Fibroblast of lung (primary cell): ENCODE measurements at places on chromosomes 5 and 9. TPM values are rescaled to one million over a fixed set of nuclear protein-coding genes. Genes with fewer than 3 reads are reported as not detected.

GRCh38 chr5:38078161-38078560, 180.2 kb upstream of the EGFLAM start:
- peak; percentile 51 for DNase-seq

GRCh38 chr5:160369990-160370712, at the start of gene C1QTNF2:
Gene C1QTNF2 (minus strand): TSS chr5:160370626. CDS start chr5:160355011, 15,615 bp downstream.
- DNase-seq, result peak; percentile 78

GRCh38 chr5:113017881-113018635, 41.5 kb downstream of the DCP2 start:
- peak; percentile 92 for DNase-seq

DNA sequence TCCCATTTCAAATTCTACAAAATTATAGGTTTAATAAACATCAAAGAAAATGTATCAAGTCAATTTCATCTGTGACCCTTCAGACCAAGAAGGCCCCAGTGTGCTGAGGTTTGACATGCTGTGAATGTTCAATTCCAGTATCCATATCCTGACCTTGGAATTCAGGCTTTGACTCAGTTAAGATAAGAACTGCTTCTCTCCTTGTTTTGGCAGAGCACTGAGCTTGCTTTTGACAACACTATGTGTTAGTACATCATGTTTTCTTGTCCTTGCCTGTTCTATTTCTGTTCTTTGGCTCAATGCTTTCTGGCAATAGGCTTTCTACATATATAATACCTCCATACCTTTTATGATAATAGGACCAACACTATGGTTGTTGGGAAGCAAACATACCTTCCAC, 105.6 kb downstream of the PLCXD3 start:
- peak; percentile 18 for DNase-seq

DNA sequence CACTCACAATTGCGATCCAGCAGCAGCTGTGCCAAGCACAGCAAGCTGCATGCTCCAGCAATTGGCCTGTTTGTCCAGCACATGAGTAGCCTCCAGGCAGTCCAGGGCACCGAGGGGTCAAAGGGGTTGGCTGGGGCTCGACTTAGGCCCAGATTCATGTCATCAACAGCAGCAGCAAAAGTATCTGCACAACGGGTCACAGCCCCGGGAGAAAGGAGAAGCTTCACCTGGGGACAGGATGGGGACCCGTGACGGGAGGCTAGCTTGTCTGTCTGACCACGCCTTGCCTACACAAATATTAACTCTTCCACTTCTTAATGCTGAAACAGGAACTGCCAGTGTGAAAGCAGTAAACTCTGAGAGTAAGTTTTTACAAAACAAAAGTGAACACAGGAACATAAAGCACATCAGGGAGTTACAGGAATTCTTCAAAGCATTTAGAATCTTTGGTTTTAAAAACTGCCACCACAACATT, 191.2 kb downstream of the PIK3R1 start:
- no peak for DNase-seq

DNA sequence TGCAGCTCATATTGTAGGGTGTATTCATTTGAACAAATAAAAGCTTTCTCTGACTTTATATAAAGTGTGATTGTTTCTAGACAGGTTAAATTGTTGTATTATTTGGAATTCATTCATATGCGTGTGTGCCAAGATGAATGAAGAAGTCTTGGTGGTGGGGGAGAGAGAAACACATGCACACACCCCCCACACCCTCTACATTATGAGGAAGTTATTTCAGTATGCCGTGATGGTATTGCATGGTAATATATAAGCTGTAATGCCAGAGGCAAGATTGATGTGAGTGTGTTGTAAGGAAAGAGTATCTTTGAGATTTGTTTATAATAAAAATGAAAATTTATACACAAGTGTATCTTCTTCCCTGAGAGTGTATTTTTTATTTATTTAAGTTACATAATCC, 71.0 kb downstream of the IPO11 start:
- no peak for DNase-seq

- DNase-seq, result no peak
Measured at GRCh38 chr5:116531635-116532034, 43.0 kb downstream of the SEMA6A start.

- DNase-seq, result no peak
Measured at GRCh38 chr9:1708219-1708618, 306.9 kb upstream of the SMARCA2 start.

DNA sequence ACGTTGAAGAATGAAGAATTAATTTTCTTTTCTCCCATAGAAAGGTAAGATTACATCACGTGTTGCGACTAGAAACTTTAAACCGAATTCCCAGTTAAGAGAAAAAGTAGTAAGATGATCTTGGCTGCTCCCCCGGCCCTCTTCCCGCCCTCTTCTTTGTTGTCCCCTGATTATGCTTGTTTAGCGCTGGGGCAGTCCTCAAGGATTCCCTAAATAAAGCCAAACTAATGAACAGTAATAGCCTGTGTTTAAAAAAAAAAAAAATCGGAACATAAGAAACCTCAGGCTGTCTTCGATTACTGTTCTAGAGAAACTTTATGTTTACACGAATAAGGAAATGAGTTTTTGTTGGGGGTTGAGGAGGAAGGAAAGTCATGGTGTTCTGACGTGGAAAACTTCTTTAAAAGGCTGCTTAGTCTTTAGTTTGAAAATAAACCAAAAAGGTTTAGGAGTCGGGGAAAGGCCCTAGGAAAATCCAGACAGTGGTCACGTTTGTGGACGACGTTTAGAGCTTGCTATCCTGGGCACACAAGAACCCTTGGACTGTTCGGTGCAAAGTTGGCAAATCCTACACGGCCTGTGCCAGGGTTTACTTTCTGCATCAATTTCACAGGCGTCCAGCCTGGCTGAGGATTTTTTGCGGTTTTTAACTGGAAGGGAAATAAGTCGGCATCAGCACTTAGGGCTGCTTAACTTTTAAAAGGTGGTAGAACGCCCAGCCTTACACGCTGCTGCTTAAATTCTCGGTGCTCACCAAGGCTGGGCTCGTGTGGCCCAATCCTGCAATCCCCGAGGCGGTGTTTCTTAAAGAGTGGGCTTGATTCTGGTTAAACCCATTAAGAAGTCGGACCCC, 1.1 kb upstream of the MAT2B start:
- peak; percentile 76 for DNase-seq

The PSD2 gene
- under 0.01 and 0.17 TPM in 2 replicates for total RNA-seq

The LCN9 gene
- not detected in 2 replicates for total RNA-seq

The TMED7 gene
- 82.2 and 104 TPM in 2 replicates for total RNA-seq

The PCDHA6 gene
- total RNA-seq, result 0.51 and 3.6 TPM in 2 replicates

The SLC6A7 gene
- not detected in 2 replicates for total RNA-seq

The CD14 gene
- 4.1 and 10.9 TPM in 2 replicates for total RNA-seq

The FCN2 gene
- total RNA-seq, result not detected in 2 replicates
